ENCODE measurements at places on chromosomes 2 and 18. TPM values are rescaled to one million over a fixed set of nuclear protein-coding genes. Genes with fewer than 3 reads are reported as not detected.

Gene SLC11A1
- total RNA-seq, result 0.20 TPM

Gene SLC14A1
- not detected for total RNA-seq

Gene CPO
- total RNA-seq, result not detected

Gene POTEC
- not detected for total RNA-seq

Gene SPC25
- total RNA-seq, result 18.7 TPM

Gene IL36RN
- total RNA-seq, result 0.05 TPM

Gene IL36G
- total RNA-seq, result not detected

Gene COBLL1
- total RNA-seq, result 4.5 TPM

Gene COLEC11
- total RNA-seq, result 0.63 TPM

Gene ITM2C
- total RNA-seq, result 74.1 TPM

Gene KCNJ3
- total RNA-seq, result not detected

Gene FBXO41
- 4.4 TPM for total RNA-seq

Gene GAD1
- total RNA-seq, result 0.71 TPM

Gene GCKR
- total RNA-seq, result 0.36 TPM

Gene IL36A
- total RNA-seq, result not detected

Gene BARD1
- 5.1 TPM for total RNA-seq

Gene POU3F3
- not detected for total RNA-seq

Gene CD8A
- 0.34 TPM for total RNA-seq

Gene ABCB11
- total RNA-seq, result 0.03 TPM

Gene RTP5
- not detected for total RNA-seq

Gene HMSD
- total RNA-seq, result not detected

Measured in A549 treated with GW870086 at 1 μM for 4 hours (cell line).